ENCODE measurements at places on chromosomes 7 and 10.

- no peak for DNase-seq
Observed at GRCh38 chr10:125260260-125260659, 99.9 kb upstream of the CTBP2 start.

DNA sequence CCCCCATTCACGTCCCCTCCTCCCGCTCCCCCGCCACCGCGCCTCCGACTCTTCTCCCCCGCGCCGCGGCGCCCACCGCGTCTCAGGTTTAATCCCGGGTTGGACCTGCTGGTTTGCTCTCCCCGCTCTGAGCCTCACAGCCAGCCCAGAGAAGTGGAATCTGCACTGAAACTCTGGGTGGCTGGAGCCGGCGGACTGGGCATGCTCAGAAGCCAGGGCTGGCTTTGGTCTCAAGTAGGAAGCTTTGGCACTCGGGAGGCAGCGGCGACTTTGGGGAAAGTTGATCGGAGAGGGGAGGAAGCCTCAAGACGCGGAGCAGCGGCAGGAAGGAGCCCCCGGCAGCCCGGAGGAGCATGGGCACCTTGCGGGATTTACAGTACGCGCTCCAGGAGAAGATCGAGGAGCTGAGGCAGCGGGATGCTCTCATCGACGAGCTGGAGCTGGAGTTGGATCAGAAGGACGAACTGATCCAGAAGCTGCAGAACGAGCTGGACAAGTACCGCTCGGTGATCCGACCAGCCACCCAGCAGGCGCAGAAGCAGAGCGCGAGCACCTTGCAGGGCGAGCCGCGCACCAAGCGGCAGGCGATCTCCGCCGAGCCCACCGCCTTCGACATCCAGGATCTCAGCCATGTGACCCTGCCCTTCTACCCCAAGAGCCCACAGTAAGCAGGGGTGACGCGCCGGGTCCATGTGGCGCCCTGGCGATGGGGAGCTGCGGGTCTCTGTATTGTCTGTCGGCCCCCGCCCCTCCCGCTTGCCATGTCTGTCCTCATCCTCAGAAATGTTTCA is at the start of gene PRKG1:
PRKG1 (plus strand) TSS at position 250 of the 791 bp plus-strand sequence.
- peak; percentile 86 for DNase-seq

- DNase-seq, result no peak
Observed at GRCh38 chr7:26513948-26514347, 222.3 kb downstream of the SNX10 start.

- DNase-seq, result no peak
Observed at GRCh38 chr10:90530521-90530920, 327.3 kb downstream of the HTR7 start.

GRCh38 chr7:33610918-33611317 is 294.4 kb upstream of the BMPER start:
- DNase-seq, result no peak

DNA sequence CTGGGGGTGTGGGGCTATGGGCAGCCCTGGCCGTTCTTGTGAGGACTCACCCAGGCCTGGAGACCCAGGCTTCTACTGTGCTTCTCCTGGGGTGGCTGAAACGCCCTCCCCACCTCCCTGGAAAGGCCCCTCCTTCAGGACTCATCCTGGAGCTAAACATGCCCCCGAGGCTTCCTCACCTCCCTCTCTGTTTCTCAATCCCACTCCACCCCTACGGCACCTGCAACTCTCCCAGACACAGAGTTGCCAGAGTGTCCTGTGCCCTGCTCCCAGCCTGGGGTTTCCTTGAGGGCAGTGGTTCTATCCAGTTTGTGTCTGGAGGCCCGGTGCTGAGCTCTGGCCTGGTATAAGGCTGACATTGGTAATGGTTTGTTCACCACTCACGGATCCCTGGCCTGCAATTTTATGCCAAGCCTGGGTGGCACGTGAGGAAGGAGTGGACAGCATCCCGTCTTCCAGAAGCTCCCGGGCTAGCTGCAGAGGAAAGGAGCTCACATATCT is 68.0 kb downstream of the GRID1 start:
- DNase-seq, result no peak

DNA sequence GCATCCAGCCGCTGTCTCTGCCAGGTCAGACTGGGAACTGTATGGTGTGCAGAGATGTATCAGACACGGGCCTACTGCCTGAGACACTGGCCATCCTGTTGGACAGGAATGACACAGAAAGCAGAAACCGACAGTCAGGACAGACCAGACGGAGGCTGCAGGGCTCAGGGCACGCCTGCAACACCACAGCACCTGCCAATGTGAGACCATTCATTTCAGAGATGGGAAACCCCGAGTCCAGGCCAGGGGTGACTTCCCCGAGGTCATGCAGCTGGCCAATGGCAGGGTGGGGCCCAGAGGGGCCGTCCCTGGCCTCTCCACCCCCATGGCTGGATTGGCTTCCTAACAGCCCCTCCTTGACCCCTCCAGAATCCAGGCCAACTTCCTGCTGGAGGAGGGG is 34.7 kb downstream of the GRID1 start:
- no peak for DNase-seq

DNA sequence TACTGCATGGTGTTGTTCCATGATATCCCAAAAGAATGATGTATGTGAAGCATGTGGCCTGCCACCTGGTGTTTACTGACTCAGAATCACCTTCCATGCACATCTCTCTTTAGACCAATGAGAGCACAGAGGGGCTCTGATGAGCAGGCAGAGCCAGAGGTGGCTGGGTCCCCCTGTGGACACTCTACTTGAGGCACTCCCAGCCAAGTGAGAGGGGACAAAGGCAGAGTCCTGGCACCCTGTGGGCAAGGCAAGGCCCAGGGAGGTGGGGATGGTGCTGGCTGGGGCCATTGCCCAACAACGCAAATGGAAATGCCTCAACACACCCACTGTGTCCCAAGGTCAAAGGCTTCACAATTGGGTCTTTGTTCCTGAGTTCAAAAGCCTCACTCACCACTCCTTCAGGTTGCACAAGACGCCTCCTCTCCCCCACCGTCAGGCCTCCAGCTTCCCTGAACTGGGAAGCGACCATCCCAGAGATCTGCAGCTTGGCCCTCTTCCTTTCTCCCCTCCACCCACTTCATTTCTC is 164.6 kb downstream of the NEURL1 start:
- no peak for DNase-seq

DNA sequence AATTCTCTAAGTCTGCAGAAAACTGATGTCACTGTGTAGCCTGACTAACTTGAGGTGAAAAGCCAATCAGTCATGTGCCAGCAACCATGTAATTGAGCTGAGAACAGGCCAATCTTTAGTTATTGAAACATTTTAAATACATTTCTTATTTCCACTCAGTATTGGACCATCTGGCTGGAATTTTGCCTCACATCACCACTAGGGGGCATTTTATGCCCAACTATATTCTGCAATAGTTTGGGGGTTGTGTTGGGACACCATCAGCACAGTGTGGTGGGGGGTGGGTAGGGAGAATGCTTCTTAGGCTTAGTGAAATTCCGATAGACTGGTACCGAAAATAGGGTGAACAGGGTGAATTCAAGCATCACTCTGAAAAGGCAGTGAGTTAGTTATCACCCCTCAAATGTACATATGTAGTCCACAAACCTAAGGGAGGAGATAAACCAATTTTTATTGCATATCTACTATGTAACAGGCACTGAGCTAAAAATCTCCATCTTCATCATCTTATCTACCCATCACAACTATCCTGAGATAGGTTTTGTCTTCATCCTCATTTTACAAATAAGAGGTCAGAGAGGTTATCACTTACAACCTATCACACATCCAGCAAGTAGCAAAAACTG is 17.8 kb downstream of the NPSR1 start:
- peak; percentile 9 for DNase-seq

Data from mesenchymal stem cell (in vitro differentiated cells and primary cell).